ENCODE measurements at places on chromosomes 3 and 15. TPM values are rescaled to one million over a fixed set of nuclear protein-coding genes. Genes with fewer than 3 reads are reported as not detected.

GRCh38 chr15:90873488-90873997 is 5.2 kb downstream of the FURIN start:
- DNase-seq, result no peak

DNA sequence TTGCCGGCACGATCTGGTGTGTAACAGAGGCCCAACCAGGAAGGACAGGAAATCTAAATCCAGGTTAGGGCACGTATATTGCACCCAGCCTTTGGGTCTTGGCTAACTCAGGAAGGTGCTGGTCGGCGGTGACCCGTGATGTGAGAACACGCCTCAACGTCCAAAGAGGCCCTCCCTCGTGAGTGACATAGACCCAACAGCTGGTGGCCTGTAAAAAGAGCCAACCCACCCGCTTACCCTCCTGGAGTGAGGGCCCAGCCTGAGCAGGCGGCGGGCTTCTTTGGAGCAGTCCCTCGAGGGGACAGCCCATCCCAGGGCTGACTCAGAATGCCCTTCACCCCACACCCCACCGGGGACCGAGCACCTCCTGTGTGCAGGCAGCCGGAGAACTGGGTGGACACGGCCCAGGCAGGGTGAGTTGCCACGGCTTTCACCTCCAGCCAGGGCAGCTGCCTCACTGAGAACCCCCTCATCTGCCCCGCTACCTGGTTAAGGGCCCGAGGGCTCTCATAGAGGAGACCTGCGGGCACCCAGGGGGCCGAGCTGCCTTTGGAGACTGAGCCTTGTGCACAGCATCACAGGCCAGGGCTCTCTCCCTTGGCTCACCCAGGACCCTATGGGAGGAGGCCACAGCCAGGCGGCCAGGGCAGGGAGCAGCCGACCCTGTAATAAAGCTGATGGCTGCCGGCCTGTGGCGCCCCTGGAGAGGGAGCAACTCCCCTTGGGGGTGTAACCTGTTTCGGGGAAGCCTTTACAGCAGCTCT is 41.8 kb downstream of the ZNF710 start:
- DNase-seq, result peak; percentile 30

- DNase-seq, result peak; percentile 29
These were observed 3.2 kb downstream of the HDAC11 start for GRCh38 chr3:13483286-13483685.

GRCh38 chr3:32577581-32578556 is 7.2 kb upstream of the DYNC1LI1 start:
- no peak for DNase-seq

- DNase-seq, result no peak
These were observed 173.0 kb upstream of the ROBO2 start for GRCh38 chr3:76866729-76867408.

- DNase-seq, result no peak
These were observed 798.3 kb downstream of the ROBO1 start for GRCh38 chr3:78969483-78969882.

GRCh38 chr3:126263539-126263938 is 83.2 kb upstream of the ALDH1L1 start:
- DNase-seq, result no peak

GRCh38 chr15:78995921-78996893 is 51.4 kb upstream of the CTSH start:
- DNase-seq, result no peak

- no peak for DNase-seq
These were observed 63.3 kb upstream of the MITF start for GRCh38 chr3:69675786-69676530.

DNA sequence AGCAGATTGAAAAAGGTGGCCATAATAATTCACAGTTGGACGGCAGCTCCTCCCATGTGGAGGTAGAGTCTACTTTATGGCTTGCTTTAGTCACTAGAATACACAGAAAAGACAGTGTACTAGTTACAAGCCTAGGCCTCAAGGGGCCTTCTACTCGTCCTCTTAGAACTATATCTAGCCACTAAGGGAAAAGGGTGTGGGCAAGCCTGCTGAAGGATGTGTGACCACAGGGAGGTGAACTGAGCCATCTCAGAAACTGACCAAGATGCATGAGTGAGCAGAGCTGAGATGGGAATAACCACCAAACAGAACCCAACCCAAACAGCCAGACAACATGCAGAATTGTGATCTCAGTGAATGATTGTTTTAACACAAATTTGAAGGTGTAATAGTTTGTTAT is 335.6 kb upstream of the LMCD1 start:
- DNase-seq, result no peak

GRCh38 chr3:168117853-168118313 is 22.2 kb upstream of the GOLIM4 start:
- DNase-seq, result no peak

Gene TPRG1
- total RNA-seq, result 2.7 TPM

Gene FEZF2
- total RNA-seq, result not detected

Gene MYNN
- total RNA-seq, result 11.4 TPM

Gene MKRN3
- total RNA-seq, result 0.38 TPM

Gene MB21D2
- 1.7 TPM for total RNA-seq

Gene RBPMS2
- 215 TPM for total RNA-seq

Gene NOX5
- total RNA-seq, result not detected

Gene MRPL46
- total RNA-seq, result 68.5 TPM
